ENCODE measurements at places on chromosomes 3 and 15.

- DNase-seq, result no peak
Observed at GRCh38 chr3:143060906-143061305, 58.7 kb upstream of the CHST2 start.

GRCh38 chr15:85587707-85588411 is 206.9 kb downstream of the KLHL25 start:
- no peak for DNase-seq

DNA sequence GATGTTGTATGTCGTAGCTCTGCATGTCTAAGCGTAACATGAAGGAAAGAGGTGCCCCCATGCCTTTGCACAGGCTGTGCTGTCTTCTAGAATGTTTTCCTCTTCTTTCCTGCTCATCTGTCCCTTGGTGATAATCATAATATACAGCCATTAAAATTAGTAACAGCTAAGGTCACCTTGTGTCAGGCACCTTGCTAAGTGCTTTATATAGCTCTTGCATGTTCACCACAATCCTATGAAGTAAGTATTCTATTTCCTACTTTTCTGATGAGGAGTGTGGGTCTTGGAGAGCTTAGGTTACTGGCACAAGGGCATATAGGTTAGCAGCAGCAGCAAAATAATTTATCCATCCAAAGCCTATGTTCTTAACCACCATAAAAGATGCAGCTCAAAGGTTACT is 754.4 kb downstream of the NTRK3 start:
- DNase-seq, result no peak

- DNase-seq, result no peak
Observed at GRCh38 chr15:34353627-34354026, 10.5 kb downstream of the NUTM1 start.

GRCh38 chr15:98952381-98952803 is 55.2 kb downstream of the PGPEP1L start:
- no peak for DNase-seq

DNA sequence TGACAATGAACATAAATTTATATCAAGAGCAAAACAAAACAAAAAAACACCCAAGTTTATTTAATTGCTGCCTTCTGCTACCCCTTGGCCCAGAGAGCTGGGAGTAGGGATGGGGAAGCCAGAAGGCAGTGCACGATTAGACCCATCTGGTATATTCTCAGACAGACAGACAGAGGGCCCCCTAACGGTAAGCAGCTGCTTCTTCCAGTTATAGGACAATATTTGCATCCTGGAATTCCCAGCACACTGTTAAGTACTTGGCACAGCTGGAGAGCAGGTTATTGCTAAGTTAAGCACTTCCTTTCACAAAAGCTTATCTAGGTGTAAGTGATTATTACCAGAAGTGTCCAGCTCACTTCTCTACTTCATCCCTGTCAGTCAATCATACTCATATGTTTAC is 39.3 kb downstream of the C2CD4B start:
- no peak for DNase-seq

GRCh38 chr3:18443665-18444594 is 18.8 kb upstream of the SATB1 start:
- no peak for DNase-seq

DNA sequence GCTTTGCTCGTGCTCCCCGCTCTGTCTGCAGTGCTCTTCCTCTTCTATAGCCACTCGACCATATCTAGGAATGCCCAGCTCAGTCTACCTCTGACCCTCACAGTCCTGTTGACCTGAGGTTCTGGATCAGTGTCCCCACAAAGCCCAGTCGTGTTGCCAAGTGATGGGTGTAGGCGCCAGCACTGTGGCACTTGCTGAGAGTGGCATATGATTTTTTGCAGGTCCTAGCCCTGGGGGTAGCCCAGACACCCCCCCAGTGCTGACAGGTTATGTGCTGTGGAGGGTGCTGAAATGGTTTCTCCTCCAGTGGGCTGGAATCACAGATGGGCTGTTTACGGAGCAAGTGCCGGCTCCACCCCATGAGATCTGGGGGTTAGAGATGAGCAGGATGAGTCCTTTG is 32.5 kb downstream of the ACAD9 start:
- no peak for DNase-seq

DNA sequence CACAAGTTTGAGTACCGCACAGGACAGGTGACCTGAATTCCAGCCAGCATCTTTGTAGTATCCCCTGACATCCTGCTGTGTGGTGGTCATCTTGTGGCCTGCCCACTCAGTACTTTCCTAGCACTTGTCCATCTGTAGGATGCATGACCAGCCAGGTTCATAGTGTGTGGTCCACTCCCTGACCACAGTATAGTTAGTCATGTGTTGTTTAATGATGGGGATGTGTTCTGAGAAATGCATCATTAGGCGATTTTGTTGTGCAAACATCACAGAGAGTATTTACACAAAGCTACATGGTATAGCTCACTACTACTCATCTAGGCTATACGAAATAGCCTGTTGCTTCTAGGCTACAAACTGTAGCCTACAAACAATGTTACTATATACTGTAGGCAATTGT is 16.9 kb upstream of the RBPMS2 start:
- DNase-seq, result no peak

DNA sequence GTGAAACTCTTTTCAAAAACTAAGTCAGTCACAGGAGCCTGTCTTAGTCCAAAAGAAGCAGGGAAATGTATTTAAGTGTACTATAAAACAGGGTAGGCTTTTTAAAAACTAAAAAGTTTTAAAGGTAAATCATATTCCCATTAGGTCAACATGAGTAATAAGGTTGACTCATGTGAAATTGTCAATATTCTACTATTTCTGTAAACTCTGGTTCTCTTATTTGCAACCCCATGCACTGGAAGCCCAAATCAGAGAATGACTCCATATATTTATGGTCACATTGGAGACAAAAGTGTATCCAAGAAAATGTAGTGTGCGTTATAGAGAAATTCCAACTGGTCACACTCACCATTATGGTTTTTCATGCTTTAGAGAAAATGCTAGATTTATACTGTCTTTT is 600.3 kb upstream of the TGFBR2 start:
- no peak for DNase-seq

- DNase-seq, result no peak
Observed at GRCh38 chr3:150494411-150494977, 51.8 kb downstream of the SERP1 start.

GRCh38 chr3:188817935-188818269 is 353.9 kb upstream of the TPRG1 start:
- DNase-seq, result no peak

DNA sequence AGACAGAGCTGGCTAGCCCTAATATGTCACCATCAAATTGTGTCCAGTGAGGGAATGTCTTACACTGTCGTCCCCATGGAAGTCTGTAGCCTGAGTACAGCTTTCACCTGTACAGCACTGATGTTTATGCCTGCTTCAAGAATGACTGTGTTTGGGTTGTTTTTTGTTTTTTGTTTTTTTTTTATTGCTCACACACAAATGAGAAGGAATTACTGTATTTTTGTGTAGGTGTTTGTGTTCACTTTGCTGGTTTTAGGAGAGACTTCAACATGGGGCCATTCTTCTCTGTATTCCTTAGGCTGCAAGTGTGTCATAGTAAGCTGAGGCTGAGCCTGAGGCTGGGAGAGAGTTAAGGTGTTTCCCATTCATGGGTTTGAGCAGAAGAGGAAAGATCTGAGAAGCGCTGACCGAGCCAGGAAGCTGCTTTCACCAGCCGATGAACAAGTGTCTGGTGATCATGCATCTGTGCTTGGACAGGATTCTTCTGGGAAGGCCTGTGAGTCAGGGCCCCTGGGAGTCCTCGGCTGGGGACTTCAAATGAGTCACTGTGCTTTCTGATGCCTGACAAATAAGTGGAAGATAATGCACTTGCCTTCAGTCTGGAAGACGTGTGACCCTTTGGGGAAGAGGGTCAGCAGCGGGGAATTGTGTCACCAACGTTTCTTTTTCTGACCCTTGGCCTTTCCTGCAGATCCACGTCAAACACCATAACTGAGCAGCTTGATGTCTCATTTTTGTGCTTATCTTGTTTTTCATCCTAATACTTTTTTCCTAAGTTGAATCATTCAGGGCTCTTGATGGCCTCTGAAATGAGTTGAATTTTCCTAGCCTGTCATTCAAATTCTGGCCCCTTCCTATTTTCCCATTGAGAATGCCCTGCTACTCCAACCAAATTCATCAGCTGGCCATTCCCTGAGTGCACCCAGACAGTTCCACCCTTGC is 36.7 kb upstream of the ZBTB38 start:
- no peak for DNase-seq

DNA sequence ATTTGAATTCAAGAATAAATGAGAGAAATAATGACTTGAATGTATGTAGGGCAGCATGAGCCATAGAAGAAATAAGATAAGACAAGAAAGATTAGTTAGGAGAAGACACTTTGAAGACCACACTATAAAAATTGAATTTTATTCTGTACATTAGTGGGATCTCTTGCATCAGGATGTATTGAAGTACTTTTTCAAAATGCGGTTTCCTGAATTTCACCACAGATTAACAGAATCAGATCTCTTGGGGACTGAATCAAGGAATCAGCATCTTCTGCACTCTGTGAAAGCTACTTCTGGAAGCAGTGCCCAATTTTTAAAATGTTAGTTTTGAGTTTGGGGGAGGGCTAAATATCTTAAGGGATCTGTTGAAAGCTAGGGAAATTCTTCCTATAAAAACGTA is 763.9 kb upstream of the GOLIM4 start:
- no peak for DNase-seq

GRCh38 chr3:116614795-116615362 is 94.7 kb upstream of the TUSC7 start:
- DNase-seq, result no peak

- no peak for DNase-seq
Observed at GRCh38 chr15:41631880-41632470, 28.2 kb upstream of the MGA start.

DNA sequence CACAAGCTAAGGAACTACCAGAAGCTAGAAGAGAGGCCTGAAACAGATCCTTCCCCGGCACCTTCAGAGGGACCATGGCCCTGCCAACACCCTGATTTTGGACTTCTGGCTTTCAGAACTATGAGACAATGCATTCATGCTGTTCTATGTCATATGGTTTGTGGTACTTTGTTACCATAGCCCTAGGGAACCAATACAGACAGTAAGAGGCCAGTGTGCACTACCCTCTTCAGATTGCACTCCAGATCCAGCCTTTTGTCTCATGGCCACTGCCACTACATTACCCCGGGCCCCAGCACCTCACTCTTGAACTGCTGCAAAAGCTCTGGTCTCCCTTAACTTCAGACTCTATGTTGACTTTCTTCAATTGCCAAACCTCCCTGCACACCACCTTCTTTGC is 24.0 kb downstream of the AAGAB start:
- DNase-seq, result no peak

- DNase-seq, result no peak
Observed at GRCh38 chr15:36912311-36912712, 188.0 kb downstream of the MEIS2 start.

DNA sequence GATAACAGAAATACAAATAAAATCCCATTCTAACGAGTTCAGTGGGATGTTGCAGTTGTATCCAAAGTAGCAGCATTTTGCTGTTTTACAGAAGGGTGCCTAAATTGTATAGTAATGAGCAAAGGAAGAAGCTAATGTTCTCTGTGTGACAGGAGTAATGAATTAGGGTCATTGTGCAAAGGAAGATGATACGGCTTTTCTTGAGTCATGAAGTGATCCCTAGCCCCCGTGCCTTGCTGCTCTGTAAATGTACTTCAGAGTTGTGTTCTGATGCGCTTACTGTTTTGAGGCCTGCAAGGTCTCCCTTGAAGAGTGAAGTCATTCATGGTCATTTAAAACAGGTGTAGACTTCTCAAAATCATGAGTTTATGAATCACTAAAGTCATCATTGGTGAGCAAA is 37.9 kb downstream of the ATP1B3 start:
- DNase-seq, result no peak

GRCh38 chr3:135197246-135197645 is 402.2 kb downstream of the EPHB1 start:
- DNase-seq, result no peak

GRCh38 chr15:30038667-30039523 is 43.9 kb upstream of the GOLGA8J start:
- no peak for DNase-seq

GRCh38 chr3:145882436-145882835 is 278.5 kb downstream of the PLOD2 start:
- DNase-seq, result no peak

- DNase-seq, result peak; percentile 5
Observed at GRCh38 chr15:42056934-42057798, 36.3 kb upstream of the PLA2G4E start.

DNA sequence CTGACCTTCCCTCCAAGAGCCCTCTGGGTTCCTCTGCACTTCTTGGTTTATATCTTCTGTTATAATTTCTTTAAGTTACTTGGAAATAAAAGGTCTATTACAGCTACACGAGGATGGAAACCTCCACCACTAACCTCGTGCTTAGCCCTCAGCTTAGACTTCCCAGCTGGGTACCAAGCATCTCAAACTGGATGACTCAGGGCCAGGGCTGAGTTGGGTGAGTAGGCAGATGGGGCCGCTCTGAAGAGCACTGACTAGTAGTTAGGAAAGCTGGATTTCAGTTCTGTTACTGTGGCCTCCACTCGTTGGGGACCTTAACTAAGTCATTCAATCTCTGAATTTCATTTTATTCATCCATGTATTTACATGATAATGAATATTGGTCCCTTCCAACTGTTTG is 1036.6 kb downstream of the IGSF11 start:
- DNase-seq, result no peak

DNA sequence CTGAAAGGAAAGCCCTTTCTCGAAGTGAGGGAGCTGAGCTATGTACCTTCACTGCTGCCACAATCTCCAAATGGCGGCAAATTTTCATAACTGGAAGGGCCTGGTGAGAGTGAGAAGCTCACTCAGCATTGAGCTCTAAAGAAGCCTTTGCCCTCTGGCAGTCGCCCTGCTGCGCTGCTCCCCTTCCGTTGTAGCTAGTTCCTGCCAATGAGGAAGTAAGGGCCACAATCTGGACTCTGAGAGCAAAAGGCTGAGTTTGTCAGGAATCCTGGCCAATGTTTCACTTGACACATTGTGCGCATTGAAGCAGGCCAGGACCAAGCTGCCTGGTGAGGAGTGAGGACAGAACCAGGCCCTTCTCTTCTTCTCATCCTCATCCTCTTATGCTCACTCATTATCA is 579.5 kb downstream of the PDCD6IP start:
- DNase-seq, result no peak

DNA sequence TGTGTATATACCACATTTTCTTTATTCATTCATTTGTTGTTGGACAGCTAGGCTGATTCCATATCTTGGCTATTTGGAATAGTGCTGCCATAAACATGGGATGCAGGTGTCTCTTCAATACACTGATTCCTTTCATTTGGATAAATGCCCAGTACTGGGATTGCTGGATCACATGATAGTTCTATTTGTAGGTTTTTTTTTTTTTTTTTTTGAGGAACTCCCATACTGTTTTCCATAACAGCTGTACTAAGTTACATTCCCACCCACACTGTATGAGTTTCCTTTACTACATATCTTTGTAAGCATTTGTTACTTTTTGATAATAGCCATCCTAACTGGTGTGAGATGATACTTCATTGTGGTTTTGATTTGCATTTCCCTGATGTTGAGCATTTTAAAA is 437.7 kb downstream of the DIPK2A start:
- DNase-seq, result no peak

- DNase-seq, result no peak
Observed at GRCh38 chr3:15291589-15292541, 40.5 kb downstream of the SH3BP5 start.

Data from stimulated activated CD8-positive, alpha-beta memory T cell treated with anti-CD3 and anti-CD28 coated beads, Interleukin-4, amount 100 ng/mL, for 4 hours (primary cell).